Hair follicular keratinocyte (primary cell): ENCODE measurements at places on chromosomes 2 and 18. TPM values are rescaled to one million over a fixed set of nuclear protein-coding genes. Genes with fewer than 3 reads are reported as not detected.

VWC2L gene
- total RNA-seq: not detected in 2 replicates

MATN3 gene
- total RNA-seq: 1.9 and 3.7 TPM in 2 replicates

SP5 gene
- not detected in 2 replicates for total RNA-seq

ZNF521 gene
- total RNA-seq: not detected in 2 replicates

RAPGEF4 gene
- 0.55 and 1.8 TPM in 2 replicates for total RNA-seq

MLPH gene
- total RNA-seq: 1.7 and 9.9 TPM in 2 replicates

HNMT gene
- 3.4 and 3.6 TPM in 2 replicates for total RNA-seq

EGR4 gene
- total RNA-seq: not detected in 2 replicates

KCTD1 gene
- 40.5 and 43.2 TPM in 2 replicates for total RNA-seq

C2orf66 gene
- not detected in 2 replicates for total RNA-seq

BMP10 gene
- not detected in 2 replicates for total RNA-seq
